ENCODE measurements at places on chromosomes 3 and 15. TPM values are rescaled to one million over a fixed set of nuclear protein-coding genes. Genes with fewer than 3 reads are reported as not detected.

DNA sequence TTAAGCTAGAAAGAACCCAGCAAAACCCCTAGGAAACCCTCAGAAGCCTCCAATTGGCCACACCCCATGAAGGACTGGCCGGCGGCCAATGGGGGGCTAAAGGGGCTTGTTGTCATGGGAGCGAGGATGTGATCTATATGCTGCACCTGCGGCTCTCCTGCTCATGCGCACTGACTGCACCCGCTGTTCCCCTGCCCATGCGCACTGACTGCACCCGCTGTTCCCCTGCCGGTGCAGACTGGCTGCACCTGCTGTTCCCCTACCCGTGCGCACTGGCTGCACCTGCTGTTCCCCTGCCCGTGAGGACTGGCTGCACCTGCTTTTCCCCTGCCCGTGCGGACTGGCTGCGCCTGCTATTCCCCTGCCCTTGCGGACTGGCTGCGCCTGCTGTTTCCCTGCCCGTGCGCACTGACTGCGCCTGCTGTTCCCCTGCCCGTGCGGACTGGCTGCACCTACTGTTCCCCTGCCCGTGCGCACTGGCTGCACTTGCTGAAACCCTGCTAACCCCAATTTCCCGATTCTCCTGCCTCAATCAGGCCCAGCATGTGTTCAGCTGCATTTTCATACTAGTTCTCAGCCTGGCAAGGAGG lies 16.8 kb upstream of the MCCC1 start:
- DNase-seq: peak; percentile 89

DNA sequence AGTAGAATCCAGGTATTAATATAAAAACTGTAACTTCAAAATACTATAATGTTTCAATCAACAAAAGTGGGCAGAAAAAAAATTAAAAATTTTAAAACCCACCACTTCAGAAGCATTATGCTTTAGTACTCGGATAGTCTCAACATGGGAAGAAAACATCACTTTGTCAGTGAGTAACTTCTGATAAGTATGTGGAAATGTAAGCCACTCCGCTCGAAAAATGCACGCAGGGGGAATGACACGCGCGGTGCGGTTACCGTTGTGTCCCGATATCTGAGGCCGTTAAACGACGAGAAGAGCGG lies 656 bp downstream of the NGLY1 start:
- no peak for DNase-seq

DNA sequence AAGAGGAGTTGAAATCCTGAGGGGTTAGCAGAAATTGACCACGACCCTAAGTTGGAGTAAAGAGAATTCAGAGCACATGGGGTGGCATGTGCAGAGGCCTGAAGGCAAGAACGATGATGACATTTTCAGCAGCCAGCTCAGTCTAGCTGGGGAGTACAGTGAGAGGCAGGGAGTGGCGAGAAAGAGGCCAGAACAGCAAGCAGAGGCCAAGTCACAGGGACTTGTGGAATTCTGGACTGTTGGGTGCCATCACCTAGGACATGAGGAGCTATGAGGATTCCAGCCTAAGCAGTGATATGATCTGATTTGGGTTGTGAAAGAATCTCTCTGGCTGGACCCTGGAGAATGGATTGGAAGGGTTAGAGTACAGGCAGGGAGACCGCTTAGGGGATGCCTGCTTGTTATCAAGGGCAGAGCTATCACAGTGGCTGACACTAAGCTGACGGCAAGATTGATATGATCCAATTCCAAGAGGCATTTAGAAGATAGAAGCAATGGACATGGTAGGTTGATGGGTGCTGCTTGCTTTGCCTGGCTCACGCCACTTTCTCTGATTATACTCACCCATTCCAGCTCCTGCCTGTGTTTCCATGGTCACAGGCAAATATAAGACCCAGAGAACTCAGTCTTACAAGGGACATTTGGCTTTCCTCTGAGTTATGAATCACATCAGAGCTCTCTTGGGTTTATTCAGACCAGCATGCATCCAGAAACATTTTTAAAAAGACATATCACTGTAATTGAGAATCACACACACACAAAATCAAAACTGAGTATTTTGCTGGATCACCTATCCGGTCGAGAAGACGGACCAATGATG lies 66.4 kb downstream of the LRTM1 start:
- no peak for DNase-seq

DNA sequence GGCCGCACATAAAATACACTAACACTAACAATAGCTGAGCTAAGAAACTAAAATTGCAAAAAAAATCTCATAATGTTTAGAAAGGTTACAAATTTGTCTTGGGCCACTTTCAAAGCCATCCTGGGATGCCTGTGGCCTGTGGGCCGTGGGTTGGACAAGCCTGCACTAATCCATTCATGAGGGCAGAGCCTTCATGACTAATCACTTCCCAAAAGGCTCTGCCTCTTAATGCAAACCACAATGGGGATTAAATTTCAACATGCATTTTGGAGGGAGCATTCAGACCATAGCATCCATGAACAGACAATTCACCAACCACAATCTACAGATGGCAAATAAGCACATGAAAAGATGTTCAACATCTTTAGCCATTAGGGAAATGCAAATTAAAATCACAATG lies 128.2 kb downstream of the SUCLG2 start:
- DNase-seq: no peak

DNA sequence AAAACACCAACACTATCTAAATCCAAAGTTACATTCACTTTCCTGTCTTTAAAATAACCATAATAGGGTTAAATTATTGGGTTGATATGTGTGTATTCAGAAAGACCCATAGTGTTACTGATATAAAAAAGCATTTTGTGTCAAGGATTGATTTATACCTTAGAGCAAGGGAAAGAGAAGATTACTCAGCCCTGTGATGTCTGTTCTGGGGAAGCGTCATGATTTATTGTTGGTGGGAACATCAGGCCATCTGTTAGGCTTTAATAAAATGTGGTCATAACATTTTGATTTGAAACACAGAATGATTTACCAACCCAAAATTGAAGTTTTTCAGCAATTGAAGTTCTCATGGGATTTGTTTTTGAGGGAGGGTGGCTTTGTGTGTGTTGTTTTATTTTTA lies 33.2 kb downstream of the SIDT1 start:
- no peak for DNase-seq

Gene IL12A
- 0.52 TPM for total RNA-seq

Gene POC1A
- total RNA-seq: 12.3 TPM

Gene PRTG
- 0.99 TPM for total RNA-seq
